ENCODE measurements at places on chromosomes 2 and 18.

- no peak for DNase-seq
Observed at GRCh38 chr2:134657650-134658250, 61.0 kb downstream of the TMEM163 start.

DNA sequence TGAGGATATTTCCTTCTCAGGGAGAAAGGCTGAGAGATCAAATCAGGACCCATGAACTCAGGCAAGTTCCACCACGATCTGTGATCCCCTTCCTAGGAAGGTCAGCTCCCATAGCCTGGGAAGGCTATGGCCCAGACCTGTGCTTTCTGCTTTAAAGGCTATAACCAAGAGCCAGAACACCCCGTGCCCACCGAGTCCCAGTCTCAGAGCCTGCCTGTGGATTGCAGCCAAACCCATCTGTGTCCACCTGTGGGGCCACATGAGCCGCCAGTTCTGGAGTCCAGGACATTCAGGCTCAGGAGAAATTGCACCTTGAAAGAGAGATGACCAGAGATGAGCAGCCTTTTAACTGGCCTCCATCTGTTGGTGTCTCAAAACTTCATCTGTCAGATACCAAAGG, 46.9 kb downstream of the MAL start:
- DNase-seq = no peak

- DNase-seq = no peak
Observed at GRCh38 chr18:58884680-58885079, 20.0 kb downstream of the ZNF532 start.

DNA sequence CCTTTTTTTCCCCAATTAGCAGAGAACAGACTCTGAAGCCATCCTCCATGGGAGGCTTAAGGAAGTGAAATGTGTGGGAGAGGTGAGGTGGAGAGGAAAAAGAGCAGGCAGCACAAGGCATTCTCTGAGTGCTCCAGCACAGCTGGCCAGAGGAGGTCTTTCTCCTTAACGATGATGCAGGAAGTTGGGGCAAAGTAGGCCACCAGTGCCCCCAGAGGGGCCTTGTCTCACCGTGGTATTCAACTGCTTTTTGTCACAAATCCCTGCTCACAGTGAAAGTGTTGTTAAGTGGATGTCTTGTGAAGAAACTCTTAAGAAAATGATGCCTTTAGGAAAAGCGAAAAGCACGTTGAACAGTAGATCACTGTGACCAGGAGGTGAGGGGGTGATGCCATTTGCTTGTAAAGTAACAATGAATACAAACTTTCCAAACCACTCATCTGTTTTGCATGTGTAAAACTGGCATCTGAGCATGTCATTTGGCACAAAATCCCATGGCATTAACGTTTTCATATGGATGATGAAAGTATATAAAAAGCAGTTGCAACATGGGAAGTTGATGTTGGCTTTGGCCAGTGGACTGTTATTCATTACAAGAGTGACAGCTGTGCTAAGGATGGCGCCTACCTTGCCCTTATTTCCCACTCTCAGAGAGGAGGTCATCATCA, 49.2 kb upstream of the CDC42EP3 start:
- no peak for DNase-seq

GRCh38 chr2:9153643-9153980, 53.0 kb upstream of the ASAP2 start:
- no peak for DNase-seq

- no peak for DNase-seq
Observed at GRCh38 chr2:200968162-200968561, 4.7 kb upstream of the ORC2 start.

DNA sequence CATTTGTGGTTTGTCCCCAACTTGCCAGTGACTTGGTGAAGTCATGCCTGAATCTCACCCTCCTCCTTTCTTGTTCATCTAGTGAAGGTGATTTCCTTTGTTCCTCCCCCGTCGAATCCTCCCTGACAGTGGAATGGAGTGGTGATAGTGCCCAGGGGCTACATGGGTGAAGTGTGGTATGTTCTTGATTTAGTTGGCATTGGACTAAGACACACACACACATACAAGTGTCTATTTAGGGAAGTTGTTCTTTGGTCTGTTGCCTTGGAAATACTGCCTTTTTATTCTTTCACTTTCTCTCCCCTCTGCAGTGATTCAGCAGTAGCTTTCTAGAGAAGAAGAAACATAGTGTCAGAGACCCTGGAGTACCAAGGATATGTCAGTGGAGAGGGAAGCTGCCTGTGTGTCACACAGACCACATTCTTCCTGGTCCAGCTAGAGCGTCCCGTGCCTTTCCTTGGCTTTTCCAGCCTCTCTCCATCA, 10.9 kb downstream of the INPP4A start:
- DNase-seq = no peak

GRCh38 chr2:229314117-229314516, 43.0 kb upstream of the PID1 start:
- no peak for DNase-seq

Data from G401 (cell line).